Ascending aorta (tissue), 2 donors: ENCODE measurements at places on chromosomes 4 and X.
A peak's percentile ranks its signal among the peaks of the same experiment; 100 is the strongest.

- no peak for DNase-seq
- no peaks in the 10 kb centered on the region for H3K27me3 ChIP-seq
- H3K36me3 ChIP-seq: no peaks in the 10 kb centered on the region
- no peak overlapping the region for H3K4me3 ChIP-seq
- H3K4me1 ChIP-seq: no peaks in the 10 kb centered on the region
- H3K27ac ChIP-seq: no peak overlapping the region
Measured at GRCh38 chrX:15973946-15974345, 119.3 kb upstream of the AP1S2 start.

DNA sequence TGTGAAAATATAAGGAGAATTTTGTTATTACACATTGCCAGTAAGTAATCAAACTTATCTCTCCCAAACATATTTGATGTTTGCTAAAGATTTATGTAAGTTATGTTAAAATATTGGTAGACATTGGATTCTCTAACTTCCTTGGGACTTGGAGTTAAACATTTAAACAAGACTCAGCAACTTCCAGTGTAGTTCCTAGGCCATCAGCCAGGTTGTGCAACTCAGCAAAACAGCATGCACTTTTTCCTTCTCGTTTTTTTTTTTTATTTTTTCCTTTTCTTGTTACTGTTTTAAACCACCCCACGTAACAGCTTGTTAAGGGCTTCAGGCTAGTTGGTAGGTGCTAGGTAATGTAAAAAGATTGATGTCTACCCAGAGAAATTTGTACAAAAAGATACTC lies 510.4 kb downstream of the ANKRD50 start:
- H3K27me3 ChIP-seq: no peaks in the 10 kb centered on the region
- no peak overlapping the region for H3K4me3 ChIP-seq
- DNase-seq: peak; percentile 75
- H3K4me1 ChIP-seq: peaks cover 26% of the 10 kb centered on the region

- no peak for DNase-seq
- H3K4me1 ChIP-seq: peaks cover 4% of the 10 kb centered on the region
- H3K27ac ChIP-seq: peak overlapping the region; percentile 74
Measured at GRCh38 chrX:115589419-115589818, 28.4 kb downstream of the PLS3 start.

DNA sequence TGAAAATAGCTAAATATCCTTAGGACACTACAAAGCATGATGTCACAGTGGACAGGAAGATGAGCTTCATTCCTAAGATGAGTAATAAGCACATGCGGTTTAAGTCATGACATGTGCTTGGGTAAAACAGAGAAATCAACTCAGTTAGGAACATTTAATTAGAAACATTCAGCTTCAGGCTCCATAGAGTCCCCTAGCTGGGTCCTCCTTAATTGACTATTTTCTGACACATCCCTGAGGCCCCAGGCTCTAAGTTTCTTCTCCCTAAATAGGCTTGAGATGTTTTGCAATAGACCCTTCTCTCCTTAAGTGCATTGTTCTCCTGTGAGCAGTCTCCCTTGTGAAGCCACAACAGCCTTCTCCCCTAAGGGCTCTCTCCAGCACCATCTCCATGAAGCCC lies 70.4 kb upstream of the ANXA3 start:
- no peak for DNase-seq
- no peaks in the 10 kb centered on the region for H3K36me3 ChIP-seq
- no peak overlapping the region for H3K27ac ChIP-seq
- no peak overlapping the region for H3K4me3 ChIP-seq
- no peaks in the 10 kb centered on the region for H3K4me1 ChIP-seq

GRCh38 chrX:16882702-16883486 lies 12.7 kb upstream of the RBBP7 start:
- peak; percentile 20 for DNase-seq
- peak overlapping the region; percentile 53 for H3K27ac ChIP-seq
- no peaks in the 10 kb centered on the region for H3K27me3 ChIP-seq
- no peaks in the 10 kb centered on the region for H3K36me3 ChIP-seq

GRCh38 chr4:40418430-40419230 lies 83.5 kb downstream of the CHRNA9 start:
- H3K4me1 ChIP-seq: no peaks in the 10 kb centered on the region
- H3K36me3 ChIP-seq: no peaks in the 10 kb centered on the region
- no peak overlapping the region for H3K4me3 ChIP-seq
- no peak for DNase-seq

- no peak for DNase-seq
- H3K4me3 ChIP-seq: no peak overlapping the region
- no peak overlapping the region for H3K27ac ChIP-seq
- no peaks in the 10 kb centered on the region for H3K27me3 ChIP-seq
- H3K36me3 ChIP-seq: no peaks in the 10 kb centered on the region
Measured at GRCh38 chr4:188029114-188029513, 33.5 kb downstream of the ZFP42 start.

DNA sequence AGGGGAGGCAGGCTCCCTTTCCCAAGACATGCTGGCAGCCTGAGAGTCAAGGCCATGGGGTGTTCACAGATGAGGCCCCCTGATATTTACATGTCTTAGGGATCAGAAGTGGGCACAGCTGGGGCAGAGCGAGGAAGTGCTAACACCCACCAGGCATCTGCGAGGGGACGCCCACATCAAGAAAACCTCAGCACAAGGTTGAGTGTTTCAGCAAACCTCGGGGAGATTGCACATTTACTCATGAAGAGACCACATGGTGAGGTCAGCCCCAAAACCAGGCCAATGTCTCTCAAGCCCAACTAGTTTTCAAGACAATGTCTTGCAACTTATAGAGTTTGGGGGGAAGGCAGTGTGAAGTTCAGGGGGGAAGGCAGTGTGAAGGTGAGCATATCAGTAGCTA lies 55.2 kb downstream of the CLNK start:
- H3K27me3 ChIP-seq: no peaks in the 10 kb centered on the region
- no peaks in the 10 kb centered on the region for H3K4me1 ChIP-seq

GRCh38 chr4:177293208-177294033 lies 16.3 kb upstream of the NEIL3 start:
- DNase-seq: no peak
- peaks cover 12% of the 10 kb centered on the region for H3K4me1 ChIP-seq
- H3K27me3 ChIP-seq: no peaks in the 10 kb centered on the region
- H3K36me3 ChIP-seq: no peaks in the 10 kb centered on the region
- H3K27ac ChIP-seq: peak overlapping the region; percentile 37

DNA sequence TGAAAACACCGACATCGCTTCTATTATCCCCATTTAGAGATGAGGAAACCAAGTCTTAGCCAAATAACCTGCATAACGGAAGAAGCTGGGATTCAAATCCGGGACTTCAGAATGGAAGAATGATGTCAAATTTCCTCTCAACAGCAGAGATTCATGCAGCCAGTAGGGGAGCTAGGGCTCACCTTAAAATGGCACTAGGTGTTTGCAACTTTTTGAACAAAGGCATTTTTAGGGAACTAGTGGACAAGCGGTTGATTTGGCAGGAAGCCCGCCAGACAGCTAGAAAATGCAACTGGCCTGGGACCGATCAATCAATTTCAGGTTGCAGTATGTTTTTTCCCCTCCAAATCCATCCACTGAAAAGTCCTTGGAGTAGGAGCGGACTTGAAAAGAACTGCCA lies 224.2 kb downstream of the PTTG2 start:
- H3K36me3 ChIP-seq: no peaks in the 10 kb centered on the region
- no peak overlapping the region for H3K27ac ChIP-seq
- H3K27me3 ChIP-seq: no peaks in the 10 kb centered on the region
- H3K4me1 ChIP-seq: peaks cover 10% of the 10 kb centered on the region
- no peak for DNase-seq

DNA sequence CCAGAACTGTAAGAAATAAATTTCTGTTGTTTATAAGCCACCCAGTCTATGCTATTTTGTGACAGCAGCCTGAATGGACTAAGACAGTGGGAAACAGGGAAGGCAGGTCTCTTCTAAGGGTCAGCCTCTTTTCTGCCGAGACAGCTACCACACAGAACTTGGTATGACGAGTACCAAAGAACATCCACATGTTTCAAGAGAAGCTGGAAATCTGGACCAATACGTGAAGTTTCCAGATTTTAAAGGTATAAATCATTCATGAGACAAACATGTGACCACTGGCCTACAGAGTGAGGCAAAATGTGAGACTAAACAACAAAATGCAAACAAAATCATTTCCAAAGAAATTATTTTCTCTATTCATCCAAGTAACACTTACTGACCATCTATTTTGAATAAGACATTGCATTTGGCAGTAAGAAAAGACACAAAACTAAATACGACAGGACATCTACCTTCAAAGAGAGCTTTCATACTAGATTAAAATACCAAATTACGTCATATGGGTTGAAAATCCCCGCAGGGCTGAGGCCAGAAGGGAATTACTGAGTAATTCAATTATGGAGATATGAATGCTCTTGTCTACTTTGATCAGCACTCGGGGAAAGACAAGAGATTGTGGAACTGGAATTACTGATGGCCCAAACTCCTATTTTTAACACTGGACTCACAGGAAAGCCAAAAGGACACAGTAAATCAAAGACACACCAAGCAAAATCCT lies 7.2 kb downstream of the SCARB2 start:
- H3K4me3 ChIP-seq: no peak overlapping the region
- peaks cover 63% of the 10 kb centered on the region for H3K4me1 ChIP-seq
- H3K27me3 ChIP-seq: no peaks in the 10 kb centered on the region
- H3K27ac ChIP-seq: peak overlapping the region; percentile 52
- no peaks in the 10 kb centered on the region for H3K36me3 ChIP-seq

- H3K4me3 ChIP-seq: no peak overlapping the region
- H3K36me3 ChIP-seq: no peaks in the 10 kb centered on the region
- DNase-seq: no peak
- H3K4me1 ChIP-seq: no peaks in the 10 kb centered on the region
- H3K27ac ChIP-seq: no peak overlapping the region
Measured at GRCh38 chrX:14775416-14775815, 97.5 kb downstream of the FANCB start.

GRCh38 chrX:150291014-150291413 lies 72.1 kb upstream of the MAMLD1 start:
- H3K27ac ChIP-seq: no peak overlapping the region
- peak; percentile 35 for DNase-seq
- H3K4me1 ChIP-seq: no peaks in the 10 kb centered on the region
- H3K36me3 ChIP-seq: no peaks in the 10 kb centered on the region
- H3K4me3 ChIP-seq: no peak overlapping the region

DNA sequence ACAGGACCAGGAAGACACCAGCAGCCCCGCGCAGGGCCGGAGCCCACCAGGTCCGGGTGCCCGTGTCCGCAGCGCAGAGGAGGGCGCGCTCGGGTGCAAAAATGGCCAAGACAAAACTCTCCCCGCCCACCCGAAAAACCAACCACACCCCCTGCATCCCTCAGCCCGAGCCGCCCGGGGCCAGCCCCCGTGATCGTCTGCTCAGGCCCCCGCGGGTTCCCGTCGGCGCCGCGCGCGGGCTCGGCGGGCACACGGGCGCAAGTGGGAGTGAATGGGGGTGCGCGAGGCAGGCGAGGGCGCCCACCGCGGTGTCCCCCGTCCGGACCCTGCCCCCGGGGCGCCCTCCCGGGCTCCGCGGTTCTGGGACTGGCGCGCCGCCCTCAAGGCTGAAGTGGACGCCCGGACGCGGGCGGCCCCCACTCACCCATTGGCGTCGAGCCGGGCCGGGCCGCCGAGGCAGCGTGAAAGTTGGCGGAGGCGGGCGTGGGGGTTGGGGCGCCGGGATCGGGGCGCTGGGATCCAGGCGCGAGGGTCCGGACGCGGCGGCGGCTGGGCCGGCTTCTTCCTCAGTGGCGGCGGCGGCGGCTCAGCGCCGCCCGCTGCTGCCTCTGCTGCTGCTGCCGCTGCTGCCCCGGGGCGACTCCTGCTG lies 393 bp downstream of the SH3KBP1 start:
- no peaks in the 10 kb centered on the region for H3K27me3 ChIP-seq
- H3K4me3 ChIP-seq: peak overlapping the region; percentile 92
- no peak overlapping the region for H3K27ac ChIP-seq
- H3K4me1 ChIP-seq: no peaks in the 10 kb centered on the region
- no peaks in the 10 kb centered on the region for H3K36me3 ChIP-seq
- no peak for DNase-seq

DNA sequence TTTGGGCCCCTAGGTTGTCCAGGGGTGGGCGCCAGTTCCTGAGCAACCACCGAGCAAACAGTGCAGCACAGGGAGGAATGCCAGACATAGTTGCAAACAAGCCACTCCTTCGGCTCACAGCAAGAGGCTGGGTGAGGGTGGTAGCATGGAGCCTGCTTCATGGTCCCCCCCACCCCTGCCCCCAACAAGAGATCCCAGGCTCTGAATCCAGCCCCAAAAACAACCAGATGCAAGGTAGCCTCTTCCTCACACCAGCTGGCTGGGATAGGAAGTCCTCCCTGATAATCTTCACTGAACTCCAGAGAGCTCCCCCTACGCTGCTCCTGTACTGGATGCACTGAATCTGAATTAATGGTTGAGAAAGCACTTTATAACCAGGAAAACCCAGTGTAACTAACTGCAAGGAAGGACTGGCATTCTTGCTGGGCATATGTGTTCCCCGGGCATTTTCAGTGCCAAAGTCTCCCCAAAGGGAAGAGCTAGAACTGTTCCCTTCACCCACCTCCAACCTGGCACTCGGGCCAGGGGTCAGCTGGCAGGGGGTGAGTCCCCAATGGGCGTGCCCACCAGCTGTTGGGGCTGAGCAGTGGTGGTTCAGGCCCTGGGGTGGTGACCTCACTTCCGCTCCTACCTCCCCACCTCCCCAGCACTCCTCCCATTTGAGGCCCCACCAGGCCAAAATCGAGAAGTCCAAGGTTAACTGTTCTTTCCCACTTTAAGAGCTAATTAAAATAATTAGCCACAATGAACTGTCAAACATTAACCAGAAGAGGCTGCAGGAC lies 1.5 kb downstream of the ELF4 start:
- H3K27ac ChIP-seq: peak overlapping the region; percentile 96
- peaks cover 4% of the 10 kb centered on the region for H3K4me1 ChIP-seq
- H3K27me3 ChIP-seq: no peaks in the 10 kb centered on the region
